ENCODE measurements at places on chromosomes 5 and 9. TPM values are rescaled to one million over a fixed set of nuclear protein-coding genes. Genes with fewer than 3 reads are reported as not detected.

DNA sequence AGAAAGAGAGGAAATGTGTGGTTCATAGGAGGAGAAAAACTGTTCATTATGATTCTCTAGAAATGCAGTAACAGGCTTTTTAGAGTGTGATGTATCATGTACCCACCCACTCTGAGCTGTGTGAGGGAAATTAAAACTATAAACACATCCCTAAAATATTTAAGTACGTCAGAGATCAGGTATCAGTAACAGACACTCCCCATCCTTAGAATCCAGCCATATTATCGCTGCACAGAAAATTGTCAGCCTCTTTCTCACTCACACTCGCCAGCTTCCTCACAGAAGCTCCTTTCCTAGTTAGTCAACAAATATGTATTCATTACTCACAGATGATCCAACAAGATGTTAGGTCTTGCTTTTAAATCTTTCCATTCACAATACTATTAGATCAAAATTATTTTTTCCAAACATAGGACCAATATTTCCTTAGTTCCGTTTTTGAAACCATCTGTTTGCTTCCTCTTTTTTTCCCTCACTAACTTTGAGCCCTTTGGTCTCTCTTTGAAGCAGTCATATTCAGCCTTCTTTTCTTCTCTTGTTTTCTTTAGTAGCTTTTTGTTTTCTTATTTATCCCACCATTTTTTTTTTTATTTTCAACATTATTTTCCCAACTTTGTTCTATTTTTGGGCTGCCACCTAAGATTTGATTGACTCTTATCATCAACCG lies 13.6 kb upstream of the MAST4 start:
- no peaks in the 10 kb centered on the region for H3K36me3 ChIP-seq
- no peak for DNase-seq
- no peaks in the 10 kb centered on the region for H3K27me3 ChIP-seq
- no peak overlapping the region for H3K4me3 ChIP-seq

DNA sequence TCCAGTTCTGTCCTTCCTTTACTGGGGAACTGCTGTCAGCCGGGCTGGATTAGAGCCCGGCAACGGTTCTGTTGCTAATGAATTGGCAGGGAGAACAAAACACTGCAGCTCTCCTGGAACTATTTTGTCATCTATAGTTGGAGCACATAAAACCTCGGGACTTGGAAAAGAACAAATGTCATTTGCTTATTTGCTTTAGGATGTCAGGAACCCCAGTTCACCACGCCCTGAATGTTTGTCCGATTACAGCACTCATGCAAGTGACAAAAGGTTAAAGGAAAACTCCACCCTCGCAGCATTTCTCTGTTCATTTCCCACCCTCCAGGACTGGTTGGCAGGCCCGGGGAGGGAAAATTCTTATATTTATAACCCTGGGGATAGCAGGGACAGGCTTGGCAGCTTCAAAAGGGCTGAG lies 66.4 kb upstream of the PLPP1 start:
- no peaks in the 10 kb centered on the region for H3K36me3 ChIP-seq
- no peak for DNase-seq
- H3K4me1 ChIP-seq: peaks cover 13% of the 10 kb centered on the region
- no peaks in the 10 kb centered on the region for H3K27me3 ChIP-seq
- peak overlapping the region; percentile 2 for H3K4me3 ChIP-seq

- no peak for DNase-seq
- H3K36me3 ChIP-seq: no peaks in the 10 kb centered on the region
Measured at GRCh38 chr9:95008151-95008771, 281.8 kb downstream of the AOPEP start.

DNA sequence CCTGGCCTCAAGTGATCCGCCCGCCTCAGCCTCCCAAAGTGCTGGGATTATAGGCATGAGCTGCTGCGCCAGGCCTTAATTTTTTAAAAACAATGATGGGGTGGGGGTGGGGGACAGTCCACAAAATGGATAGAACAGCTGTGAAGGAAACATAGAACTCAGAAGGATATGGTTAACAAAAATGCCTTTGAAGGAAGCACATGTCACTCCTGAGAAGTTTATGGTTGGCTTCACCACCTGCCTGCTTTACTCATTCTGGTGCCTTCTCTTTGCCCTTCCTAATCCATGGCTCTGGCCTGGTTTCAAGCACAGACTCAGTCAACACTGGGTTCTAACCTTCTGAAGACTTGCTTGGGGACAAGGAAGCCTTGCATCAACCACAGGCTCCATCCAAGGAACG lies 10.3 kb downstream of the BAG1 start:
- H3K27ac ChIP-seq: no peak overlapping the region
- DNase-seq: no peak
- H3K4me3 ChIP-seq: no peak overlapping the region

GRCh38 chr5:36373527-36374086 lies 71.9 kb upstream of the RANBP3L start:
- no peaks in the 10 kb centered on the region for H3K36me3 ChIP-seq
- no peaks in the 10 kb centered on the region for H3K4me1 ChIP-seq
- no peak overlapping the region for H3K27ac ChIP-seq
- no peak overlapping the region for H3K4me3 ChIP-seq

DNA sequence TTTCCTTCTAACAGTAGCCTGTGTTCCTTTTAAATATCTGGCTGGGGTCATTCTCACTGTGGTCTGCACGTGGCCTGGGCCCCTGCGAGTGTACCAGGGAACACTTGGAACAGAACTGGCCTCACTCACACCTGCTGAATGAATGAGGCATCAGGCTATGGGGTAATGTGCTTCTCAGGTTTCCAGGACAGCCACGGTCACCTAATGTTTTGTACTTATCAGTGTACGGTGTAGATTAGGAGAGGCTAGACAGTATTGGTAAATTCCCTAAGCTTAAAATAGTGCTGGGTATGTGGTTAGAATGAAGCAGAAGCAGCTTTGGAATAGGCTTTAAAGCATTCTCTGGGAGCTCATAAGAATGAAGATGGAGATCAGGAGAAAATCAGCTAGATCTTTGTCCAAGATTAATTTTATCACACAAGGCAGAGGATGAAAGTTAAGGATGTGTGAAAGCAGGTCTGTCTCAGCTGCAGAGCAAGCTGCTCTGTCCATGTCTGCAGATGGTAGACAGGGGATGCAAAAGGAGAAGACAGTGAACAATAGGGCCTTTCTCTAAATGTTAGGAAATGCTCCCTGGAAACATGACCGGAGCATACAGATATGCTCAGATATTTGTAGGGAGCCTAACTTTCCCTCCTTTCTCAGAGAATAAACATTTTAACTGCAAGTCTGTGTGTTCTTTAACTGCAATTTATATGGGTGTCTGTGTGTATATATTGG lies 267.5 kb downstream of the NR3C1 start:
- no peaks in the 10 kb centered on the region for H3K4me1 ChIP-seq
- H3K4me3 ChIP-seq: no peak overlapping the region
- no peak overlapping the region for H3K27ac ChIP-seq
- H3K36me3 ChIP-seq: no peaks in the 10 kb centered on the region
- H3K27me3 ChIP-seq: no peaks in the 10 kb centered on the region
- DNase-seq: no peak

The PRR16 gene
- not detected for total RNA-seq

DNA sequence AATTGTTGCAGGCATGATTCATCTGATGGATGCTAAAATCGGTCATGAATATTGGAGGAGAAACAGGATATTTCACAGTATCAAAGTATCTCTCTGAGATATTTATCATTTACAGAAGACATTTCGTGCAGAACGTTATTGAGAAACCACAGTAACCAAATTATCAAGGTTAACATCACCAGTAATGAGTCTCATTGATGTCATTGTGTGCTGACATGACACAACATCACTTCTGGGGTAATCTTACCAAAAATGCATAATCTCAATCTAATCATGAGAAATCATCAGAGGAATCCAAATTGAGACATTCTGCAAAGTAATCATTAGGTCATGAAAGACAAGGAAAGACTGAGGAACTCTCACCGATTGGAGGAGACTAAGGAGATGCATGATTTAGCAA lies 42.7 kb downstream of the C5orf22 start:
- no peak overlapping the region for H3K4me3 ChIP-seq
- no peak for DNase-seq
- H3K4me1 ChIP-seq: no peaks in the 10 kb centered on the region
- H3K27me3 ChIP-seq: no peaks in the 10 kb centered on the region

- no peak overlapping the region for H3K4me3 ChIP-seq
- DNase-seq: no peak
- H3K4me1 ChIP-seq: no peaks in the 10 kb centered on the region
- no peaks in the 10 kb centered on the region for H3K36me3 ChIP-seq
- H3K27ac ChIP-seq: no peak overlapping the region
- H3K27me3 ChIP-seq: no peaks in the 10 kb centered on the region
Measured at GRCh38 chr5:58666598-58667581, 84.0 kb downstream of the RAB3C start.

GRCh38 chr5:75053304-75054133 lies 1.2 kb upstream of the GCNT4 start:
- no peaks in the 10 kb centered on the region for H3K36me3 ChIP-seq
- no peaks in the 10 kb centered on the region for H3K27me3 ChIP-seq
- H3K4me1 ChIP-seq: peaks cover 81% of the 10 kb centered on the region
- H3K4me3 ChIP-seq: peak overlapping the region; percentile 67
- DNase-seq: peak; percentile 78

DNA sequence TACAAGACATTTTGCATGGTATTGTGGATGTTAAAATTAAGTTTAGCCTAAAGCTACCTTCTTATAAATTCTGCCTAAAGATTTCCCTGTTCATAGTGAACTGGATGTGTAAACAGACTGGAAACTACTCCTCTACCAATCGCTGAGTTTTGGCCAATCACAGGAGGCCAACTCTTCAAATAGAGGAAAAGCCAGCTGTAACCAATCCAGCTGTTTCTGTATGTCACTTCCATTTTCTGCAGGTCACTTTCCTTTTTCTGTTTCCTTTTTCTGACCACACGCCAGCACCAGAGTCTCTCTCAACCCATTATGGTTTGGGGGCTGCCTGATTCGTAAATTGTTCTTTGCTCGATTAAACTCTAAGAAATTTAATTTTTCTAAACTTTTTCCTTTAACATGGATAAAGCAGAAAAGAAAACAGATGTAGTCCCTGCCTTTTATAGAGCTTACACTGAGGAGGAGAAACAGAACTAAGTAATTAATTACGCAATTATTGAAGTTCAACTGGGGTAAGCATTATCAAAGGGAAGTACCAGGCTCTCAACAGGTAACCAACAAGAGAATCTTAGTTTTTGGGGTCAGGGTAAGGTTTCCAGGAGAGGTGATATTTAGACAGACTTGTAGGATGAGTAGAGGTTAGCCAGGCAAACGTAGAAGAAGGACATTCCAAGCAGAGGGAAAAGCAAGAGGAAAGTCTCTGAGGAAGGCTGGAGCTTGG lies 27.7 kb downstream of the RANBP3L start:
- H3K4me1 ChIP-seq: no peaks in the 10 kb centered on the region
- no peak overlapping the region for H3K27ac ChIP-seq
- no peaks in the 10 kb centered on the region for H3K36me3 ChIP-seq
- H3K27me3 ChIP-seq: peaks cover 6% of the 10 kb centered on the region
- DNase-seq: no peak
- no peak overlapping the region for H3K4me3 ChIP-seq

DNA sequence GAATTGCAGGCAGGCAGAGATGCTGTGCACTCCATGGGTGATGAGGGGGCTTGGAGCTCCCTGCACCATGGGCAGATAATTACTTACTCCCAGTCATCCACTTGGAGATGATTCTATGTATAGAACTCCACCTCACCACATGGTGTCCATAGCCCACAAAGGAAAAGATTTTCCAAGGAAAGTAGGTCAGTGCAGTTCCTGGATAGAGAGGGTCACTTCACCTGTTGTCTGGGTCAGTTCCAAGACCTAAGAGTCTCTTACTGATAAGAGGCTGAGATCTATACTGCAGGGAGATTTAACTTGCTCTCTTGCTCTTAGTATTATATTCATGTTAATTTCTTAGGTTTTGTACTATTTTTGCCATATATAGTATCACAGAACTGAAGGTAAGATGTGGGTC lies 113.9 kb upstream of the BRINP1 start:
- no peaks in the 10 kb centered on the region for H3K36me3 ChIP-seq
- no peak overlapping the region for H3K27ac ChIP-seq
- H3K27me3 ChIP-seq: no peaks in the 10 kb centered on the region
- H3K4me1 ChIP-seq: no peaks in the 10 kb centered on the region
- DNase-seq: no peak

GRCh38 chr5:65292196-65292595 lies 189.5 kb downstream of the ADAMTS6 start:
- no peak overlapping the region for H3K4me3 ChIP-seq
- no peaks in the 10 kb centered on the region for H3K4me1 ChIP-seq
- no peak overlapping the region for H3K27ac ChIP-seq
- no peaks in the 10 kb centered on the region for H3K27me3 ChIP-seq
- H3K36me3 ChIP-seq: no peaks in the 10 kb centered on the region

The EQTN gene
- not detected for total RNA-seq

DNA sequence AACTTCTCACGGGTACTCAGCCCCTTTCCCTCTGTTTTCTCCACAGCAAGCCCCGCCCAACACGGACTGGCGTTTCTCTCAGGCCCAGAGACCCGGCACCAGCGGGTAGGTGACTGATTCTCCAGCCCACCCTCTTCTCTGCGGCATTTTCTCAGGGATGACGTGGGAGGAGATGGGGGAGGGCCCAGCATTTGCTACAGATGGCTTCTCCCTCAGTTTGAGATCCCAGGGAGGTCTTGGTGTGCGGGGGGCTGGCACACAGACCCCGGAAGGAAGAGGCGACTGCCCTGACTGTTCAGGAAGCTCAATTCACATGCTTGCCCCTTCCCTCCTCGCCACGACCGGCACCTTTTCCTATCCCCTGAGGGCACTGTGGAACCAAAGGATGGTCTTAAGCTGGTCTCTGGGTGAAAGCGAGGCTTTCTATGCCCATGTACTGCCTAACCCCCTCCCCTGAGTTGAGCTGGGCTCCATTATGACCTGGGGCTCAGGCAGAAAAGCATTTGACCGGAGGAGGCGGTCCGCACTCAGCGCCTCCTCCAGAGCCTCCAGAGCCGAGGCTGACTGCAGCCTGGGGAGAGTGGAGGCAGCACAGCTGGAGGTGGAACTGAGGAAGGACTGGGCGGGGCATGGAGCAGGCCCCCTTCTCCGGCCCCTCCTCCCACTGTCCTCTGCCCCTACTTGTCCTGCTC lies 6.0 kb downstream of the PCDHGC5 start:
- no peaks in the 10 kb centered on the region for H3K36me3 ChIP-seq
- peaks cover 18% of the 10 kb centered on the region for H3K27me3 ChIP-seq
- H3K4me1 ChIP-seq: no peaks in the 10 kb centered on the region

The C5orf52 gene
- not detected for total RNA-seq

GRCh38 chr9:113509463-113509862 lies 45.9 kb downstream of the RGS3 start:
- H3K4me1 ChIP-seq: peaks cover 37% of the 10 kb centered on the region
- no peak overlapping the region for H3K4me3 ChIP-seq
- H3K27ac ChIP-seq: no peak overlapping the region
- H3K27me3 ChIP-seq: no peaks in the 10 kb centered on the region

The TMEM171 gene
- not detected for total RNA-seq

DNA sequence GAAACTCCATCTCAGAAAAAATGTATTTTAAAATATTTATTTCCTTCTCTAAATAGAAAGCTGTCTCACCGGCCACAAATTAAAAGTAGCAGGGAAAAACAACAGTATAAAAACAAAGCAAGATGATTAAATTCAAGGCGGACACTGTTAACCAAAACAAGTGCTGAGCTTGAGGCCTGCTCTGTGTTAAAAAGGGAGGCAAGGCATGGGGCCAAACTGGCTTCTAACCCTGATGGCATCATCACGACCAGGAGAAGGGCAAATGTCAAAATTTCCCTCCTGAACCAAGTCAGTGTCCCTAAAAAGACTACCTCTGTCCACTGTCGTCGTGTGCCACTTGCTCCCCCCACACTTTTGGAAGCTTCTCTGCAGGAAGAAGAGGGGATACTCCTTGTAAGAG lies 116.1 kb downstream of the MSX2 start:
- H3K4me3 ChIP-seq: no peak overlapping the region
- DNase-seq: no peak
- H3K27ac ChIP-seq: no peak overlapping the region

The PCA3 gene
- not detected for total RNA-seq

Data from CD8-positive, alpha-beta memory T cell (primary cell).